ENCODE measurements at places on chromosomes 3 and 15.

DNA sequence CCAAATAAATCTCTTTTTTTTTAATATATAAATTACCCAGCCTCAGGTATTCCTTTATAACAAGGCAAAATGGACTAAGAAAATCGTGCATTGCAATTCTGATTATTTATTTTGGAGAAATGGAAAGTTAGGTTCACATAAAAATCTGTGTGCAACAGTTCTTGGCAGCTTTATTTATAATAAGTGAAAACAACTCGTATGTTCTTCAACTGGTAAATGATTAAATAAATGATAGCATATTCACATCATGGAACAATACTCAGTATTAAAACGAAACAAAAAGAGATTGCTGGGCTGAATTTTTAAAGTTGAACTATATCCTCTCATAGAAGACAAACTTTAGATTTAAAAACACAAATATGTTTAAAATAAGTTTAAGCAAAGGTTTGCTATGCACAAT is 176.3 kb upstream of the ZNF385D start:
- no peak for DNase-seq

DNA sequence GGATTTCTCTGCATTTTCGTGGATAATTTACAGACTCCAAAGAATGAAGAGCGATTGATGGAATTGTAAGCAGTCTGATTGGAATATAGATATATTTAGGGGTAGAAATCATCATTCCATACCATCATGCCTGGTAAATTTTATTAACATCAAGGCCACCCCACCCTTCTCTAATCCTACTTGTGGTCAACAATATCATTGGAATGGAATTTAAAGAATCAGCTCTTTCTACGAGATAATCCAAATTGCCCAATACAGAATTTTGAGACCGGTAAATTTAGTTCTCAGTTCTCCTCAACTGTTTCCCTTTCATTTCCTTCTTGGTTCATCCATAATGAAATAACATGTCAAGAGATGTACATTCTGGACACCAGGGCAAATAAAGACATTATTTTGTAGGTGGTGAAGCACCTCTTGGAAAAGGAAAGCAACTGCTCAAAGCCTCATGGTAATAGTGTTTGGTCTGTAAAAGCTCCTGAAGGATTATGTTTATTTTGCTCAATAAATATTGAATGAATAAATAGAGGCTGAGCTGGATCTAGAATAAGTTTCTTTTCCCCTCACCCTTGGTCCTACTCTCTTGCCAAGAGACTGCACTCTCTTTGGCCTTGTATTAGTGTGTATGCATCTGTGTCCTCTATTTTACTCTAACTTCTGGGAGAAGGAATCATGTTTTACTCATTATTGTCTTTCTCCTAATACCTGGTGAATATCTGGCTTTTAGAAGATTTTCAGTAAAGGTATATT is 133.7 kb upstream of the BCL6 start:
- DNase-seq, result no peak

- DNase-seq, result no peak
These were observed 426 bp downstream of the PRKCD start for GRCh38 chr3:53161450-53161819.

- no peak for DNase-seq
These were observed at the start of gene LIPC for GRCh38 chr15:58431221-58432149. TSS of gene LIPC (plus strand) at chr15:58431991. CDS start at chr15:58432033, 42 bp downstream.

DNA sequence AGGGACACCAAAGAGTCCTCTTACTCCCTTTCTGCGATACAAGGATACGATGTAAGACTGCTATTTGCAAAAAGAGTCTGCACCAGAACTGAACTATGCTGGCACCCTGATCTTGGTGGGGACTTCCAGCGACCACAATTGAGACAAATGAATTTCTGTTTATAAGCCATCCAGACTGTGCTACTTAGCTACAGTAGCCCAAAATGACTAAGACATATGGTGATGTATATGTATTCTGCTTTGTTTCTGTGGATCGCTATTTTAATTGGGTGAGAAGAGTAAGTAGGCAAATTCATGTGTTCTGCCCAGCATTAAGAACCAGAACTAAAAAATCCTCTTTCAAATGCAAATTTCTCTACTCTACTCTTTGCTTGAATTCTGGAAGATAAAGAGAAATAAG is 720.9 kb downstream of the DIPK2A start:
- no peak for DNase-seq

DNA sequence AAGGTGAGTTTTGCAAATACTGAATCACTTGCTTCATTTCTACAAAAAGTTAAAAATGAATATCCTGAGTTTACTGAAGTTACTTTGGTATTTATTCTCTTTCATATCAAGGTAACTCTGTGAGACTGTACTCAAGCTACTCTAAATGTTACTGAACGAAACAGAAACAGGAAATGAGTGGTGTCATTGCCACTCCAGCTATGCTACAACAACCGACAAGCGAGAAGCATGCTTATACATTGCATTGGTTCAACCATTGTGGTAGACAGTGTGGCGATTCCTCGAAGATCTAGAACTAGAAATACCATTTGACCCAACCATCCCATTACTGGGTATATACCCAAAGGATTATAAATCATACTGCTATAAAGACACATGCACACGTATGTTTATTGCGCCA is 313.2 kb upstream of the THBS1 start:
- no peak for DNase-seq
